ENCODE measurements at places on chromosomes 12 and 14.

- DNase-seq, result no peak
Measured at GRCh38 chr12:93008044-93008778, 79.1 kb upstream of the EEA1 start.

DNA sequence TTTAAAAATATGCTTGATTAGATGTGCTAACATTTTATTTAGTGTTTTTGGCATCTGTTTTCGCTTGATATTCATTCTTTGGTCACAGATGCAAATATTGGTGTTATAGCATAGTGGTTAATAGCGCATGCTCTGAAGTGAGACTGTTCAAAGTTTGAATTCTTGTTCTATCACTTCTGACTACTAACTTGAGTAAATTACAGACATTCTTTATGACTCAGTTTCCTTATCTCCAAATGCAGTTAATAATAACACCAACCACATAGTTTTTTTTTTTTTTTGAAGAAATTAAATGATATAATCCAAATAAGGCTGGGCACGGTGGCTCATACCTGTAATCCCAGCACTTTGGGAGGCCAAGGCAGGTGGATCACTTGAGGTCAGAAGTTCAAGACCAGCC lies 81.0 kb downstream of the TMX1 start:
- DNase-seq, result no peak

GRCh38 chr14:68623307-68623706 lies 169.6 kb downstream of the ZFP36L1 start:
- no peak for DNase-seq

DNA sequence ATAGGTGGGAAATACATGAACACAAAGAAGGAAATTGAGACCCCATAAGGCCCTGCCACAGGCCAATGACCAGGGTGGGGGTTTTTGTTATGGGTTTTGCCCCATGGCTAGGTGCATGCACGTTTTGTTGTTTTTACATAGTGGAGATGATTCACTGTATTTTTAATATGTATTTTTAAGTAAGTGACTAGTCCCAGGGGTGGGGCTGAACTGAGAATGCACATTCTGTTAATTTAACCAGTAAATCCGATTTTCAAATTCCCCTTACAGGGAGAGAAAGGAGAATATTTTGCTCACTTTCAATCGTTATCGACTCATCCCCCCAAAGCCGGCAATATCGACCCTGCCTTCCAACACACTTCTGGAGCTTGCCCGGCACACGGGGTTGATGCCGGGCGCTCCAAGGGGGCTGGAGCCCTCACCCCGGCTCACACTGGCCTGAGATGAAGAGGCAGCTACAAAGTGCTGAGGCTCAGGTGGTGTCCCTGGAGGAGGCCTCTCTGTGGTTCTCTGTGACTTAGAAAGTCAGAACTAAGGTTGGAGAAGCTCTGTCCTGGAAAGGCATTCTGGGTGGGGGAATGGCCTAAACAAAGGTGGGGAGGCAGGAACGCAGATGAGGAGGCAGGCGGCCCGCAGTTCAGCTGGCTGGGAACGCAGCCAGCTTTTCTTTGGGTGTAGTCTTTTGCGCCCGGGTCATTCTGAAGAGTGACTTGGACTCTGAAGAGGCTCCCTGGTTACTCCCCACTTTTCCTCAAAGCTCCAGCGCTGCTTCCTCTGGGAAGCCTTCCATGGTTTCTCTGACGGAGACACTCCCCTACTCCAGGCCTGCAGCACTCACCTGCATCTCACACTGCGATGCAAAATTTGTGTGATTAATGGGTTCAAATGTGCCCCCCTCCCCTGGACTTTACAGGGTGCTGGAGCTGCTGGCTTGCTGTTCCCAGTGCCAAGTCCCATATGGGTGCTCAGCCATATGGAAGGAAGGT lies 50.7 kb upstream of the DLK1 start:
- DNase-seq, result no peak

- no peak for DNase-seq
Measured at GRCh38 chr12:65155784-65156183, 13.6 kb upstream of the LEMD3 start.

GRCh38 chr14:75338398-75338797 lies 59.8 kb downstream of the FOS start:
- no peak for DNase-seq

GRCh38 chr14:41022932-41023331 lies 583.7 kb upstream of the LRFN5 start:
- no peak for DNase-seq

DNA sequence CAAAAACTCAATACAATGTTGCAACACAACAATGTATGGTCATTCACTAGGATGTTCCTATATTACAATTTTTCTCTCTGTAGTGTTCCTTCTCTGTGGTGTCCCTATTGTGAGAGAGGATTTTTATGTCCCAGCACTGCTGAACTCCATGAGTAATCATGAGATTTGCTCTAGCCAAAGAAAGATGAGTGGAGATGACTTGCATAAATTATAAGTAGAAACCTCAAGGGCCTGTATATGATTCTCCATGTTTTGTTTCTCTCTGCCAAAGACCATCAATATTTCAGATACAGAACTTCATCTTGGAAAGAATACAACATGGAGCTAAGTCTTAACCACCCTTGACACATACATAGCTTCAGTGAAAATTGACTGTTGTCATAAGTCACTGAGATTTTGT lies 579.1 kb downstream of the TMTC2 start:
- no peak for DNase-seq

- no peak for DNase-seq
Measured at GRCh38 chr12:48969833-48970701, 1.5 kb downstream of the WNT10B start.

- no peak for DNase-seq
Measured at GRCh38 chr14:61147831-61148549, 133.1 kb downstream of the TMEM30B start.

GRCh38 chr12:65953631-65954030 lies 129.3 kb downstream of the HMGA2 start:
- DNase-seq, result no peak

DNA sequence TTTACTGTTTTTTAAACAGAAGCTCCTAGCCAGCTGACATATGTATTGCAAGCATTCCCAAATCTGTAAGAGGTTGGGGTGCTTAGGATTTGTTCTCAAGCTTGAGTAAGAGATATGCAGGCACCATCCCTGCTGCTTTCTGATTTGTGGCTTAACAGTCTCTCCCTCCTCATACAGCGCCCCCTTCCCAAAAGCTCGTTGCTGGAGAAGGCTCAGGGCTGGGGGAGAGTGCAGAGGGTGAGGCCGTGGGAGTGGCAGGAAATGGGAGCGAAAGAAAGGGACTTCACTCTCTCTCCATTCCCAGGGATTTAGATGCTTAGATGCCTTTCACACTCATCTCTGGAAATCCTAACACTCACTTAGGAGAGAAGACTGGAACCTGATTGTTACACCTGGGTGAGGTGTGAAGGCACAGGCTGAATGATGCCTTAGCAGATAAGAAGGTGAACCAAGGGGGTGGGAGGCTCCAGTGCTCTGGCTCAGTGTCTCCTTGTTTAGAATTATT lies 172.0 kb downstream of the C12orf75 start:
- no peak for DNase-seq

- no peak for DNase-seq
Measured at GRCh38 chr12:120204171-120204570, 3.3 kb upstream of the RPLP0 start.

DNA sequence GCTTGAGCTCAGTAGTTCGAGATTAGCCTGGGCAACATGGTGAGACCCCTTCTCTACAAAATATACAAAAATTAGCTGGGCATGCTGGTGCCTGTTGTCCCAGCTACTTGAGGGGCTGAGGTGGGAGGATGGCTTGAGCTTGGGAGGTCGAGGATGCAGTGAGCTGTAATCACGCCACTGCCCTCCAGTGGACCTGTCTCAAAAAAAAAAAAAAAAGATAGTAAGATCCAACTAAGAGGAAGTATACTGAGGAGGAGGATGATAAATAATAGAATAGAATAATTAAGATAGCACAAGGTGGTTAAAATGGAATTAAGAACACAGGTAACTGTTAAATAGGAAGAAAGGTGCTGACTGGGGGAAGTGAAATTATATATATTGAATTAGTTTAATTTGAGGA lies 37.0 kb upstream of the BAZ1A start:
- no peak for DNase-seq

DNA sequence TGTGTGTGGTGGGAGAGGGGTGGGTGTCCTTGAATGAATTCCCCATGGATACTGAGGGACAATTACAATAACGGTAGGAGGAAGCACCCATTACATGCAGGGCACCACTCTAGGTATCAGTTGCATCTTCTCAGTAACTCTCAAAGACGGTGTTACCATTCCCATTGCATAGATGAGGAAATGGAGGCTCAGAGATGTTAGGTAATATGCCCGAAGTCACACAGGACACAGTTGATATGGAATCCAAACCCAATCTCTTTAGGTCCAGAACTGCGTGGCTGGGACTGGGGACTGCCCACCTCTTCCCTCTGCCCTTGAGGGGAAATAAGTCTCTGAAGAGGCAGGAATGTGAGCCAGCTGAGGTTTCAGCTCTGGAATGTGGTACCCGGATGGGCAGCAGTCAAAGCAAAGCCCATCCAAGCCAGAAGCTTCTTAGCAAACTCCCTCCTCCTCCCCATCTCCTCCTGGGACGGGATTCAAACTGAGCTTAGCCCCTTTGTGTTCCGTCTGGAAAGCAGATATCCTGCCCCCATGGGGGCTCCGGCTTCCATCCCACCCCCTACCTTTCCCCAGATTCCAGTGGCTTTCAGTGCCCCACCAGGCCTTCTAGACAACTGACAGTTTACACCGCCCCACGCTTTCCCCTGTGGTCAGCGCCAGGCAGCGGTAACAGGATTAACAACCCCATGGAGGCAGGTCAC lies 187.5 kb downstream of the RBM19 start:
- no peak for DNase-seq

DNA sequence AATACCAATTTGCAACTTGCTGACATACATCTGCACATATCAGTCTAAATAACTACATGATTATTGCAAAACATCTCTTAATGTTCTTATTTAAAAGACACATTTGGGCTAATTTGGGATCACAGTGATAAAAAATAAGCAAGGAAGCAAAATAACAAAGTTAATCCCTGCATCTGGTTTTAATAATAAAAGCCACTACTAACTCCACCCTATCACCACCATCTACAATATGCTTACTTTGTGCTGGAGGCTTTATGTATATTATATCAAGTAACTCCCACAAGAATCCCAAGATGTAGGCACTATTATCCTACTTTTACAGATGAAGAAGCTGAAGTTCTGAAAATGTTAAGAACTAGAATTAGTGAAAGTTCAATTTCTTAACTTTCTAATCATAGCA lies 45.7 kb downstream of the TAOK3 start:
- no peak for DNase-seq

- no peak for DNase-seq
Measured at GRCh38 chr14:90645842-90646443, 170.3 kb downstream of the TTC7B start.

- no peak for DNase-seq
Measured at GRCh38 chr12:116933091-116933490, 22.3 kb downstream of the FBXW8 start.

GRCh38 chr12:120993496-120993895 lies 15.2 kb downstream of the HNF1A start:
- no peak for DNase-seq

DNA sequence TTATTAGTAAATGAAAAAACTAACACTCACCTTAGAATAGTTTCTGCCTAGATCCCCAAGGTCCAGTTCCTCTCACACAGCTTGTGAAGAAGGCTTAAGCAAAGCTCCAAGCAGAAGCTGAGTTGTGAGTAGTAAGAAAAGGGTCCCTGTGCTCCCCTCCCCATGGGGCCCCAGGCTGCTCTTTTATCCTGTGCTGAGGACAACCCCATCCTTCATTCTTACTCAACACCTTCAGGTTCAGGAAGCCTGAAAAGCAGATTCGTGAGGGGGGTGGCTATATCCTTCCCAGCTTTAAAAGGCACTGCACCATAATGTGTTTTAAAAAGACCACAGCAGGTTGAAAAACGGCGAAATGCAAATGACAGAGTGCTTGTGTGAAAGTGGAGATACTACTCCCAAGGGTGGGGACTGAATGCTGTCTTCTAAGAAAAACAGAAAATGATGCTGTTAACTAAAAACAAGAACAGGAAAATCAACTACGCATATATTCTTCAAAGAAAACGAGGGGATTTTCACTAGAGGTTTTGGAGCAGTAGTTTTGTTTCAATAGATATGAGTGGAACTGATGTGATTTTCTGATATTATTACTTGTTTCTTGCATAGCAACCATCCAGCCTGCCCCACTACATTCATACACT lies 182.7 kb downstream of the KTN1 start:
- no peak for DNase-seq

- DNase-seq, result no peak
Measured at GRCh38 chr12:67498991-67499390, 149.6 kb upstream of the DYRK2 start.

DNA sequence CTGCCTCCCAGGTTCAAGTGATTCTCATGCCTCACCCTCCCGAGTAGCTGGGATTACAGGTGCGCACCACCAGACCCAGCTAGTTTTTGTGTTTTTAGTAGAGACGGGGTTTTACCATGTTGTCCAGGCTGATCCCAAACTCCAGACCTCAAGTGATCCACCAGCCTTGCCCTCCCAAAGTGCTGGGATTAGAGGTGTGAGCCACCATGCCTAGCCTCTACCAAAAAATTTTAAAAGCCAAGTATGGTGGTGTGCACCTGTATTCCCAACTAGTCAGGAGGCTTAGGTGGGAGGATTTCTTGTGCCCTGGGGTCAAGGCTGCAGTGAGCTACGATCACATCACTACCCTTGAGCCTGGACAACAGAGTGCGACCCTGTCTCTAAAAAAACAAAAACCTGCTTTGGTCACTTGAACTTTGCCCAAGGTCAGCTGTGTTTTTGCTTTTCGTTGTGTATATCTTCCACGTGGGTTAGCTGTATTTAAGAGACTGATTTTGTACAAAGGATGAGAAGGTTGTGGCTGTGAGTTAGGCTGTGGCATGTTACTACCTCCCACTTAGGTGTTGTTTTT lies 12.7 kb downstream of the C12orf76 start:
- no peak for DNase-seq

GRCh38 chr14:94685681-94686485 lies 73.7 kb downstream of the SERPINA3 start:
- no peak for DNase-seq

DNA sequence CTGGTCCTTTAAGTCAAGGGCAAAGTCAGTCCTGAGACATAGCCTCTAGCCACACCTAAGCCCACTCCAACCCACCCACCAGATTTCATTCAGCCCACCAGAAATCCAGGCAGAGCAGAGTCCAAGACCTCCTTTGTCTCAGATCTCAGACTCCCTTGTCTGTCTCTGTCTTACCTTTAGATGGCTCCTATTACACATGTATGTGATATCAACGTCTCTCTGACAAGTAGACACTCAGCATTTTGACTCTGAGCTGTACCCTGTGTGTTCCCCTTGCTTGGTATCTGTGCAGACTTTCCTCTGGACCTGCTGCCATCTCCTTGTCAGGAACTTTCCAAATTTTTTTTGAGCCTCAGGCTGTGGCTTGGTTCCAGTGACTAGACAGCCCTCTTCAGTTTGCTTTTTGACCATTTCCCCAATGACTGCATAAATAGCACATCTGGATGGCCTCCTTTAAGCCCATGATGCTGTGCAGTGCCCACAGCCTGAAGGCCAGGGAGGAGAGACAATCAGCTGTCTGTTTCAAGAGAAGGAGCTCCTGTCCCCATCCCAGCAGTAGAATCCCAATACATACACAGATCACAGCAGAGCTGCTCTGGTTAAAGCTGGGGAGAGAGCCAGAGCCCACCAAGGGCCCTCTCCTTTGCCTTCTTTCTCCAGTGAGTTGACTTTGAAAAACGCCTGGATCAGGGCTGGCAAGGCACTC lies 7.0 kb downstream of the POU6F1 start:
- no peak for DNase-seq

All from progenitor cell of endocrine pancreas (in vitro differentiated cells).